Right cardiac atrium (tissue), 5 donors: ENCODE measurements at places on chromosomes 12 and 14. TPM values are rescaled to one million over a fixed set of nuclear protein-coding genes. Genes with fewer than 3 reads are reported as not detected.

The DBX2 gene
- 0.38 TPM for polyA plus RNA-seq

The SLC17A8 gene
- 0.02 TPM for polyA plus RNA-seq

The SYCP3 gene
- 0.05 TPM for polyA plus RNA-seq

The ALDH2 gene
- 284 TPM for polyA plus RNA-seq

The TBX5 gene
- polyA plus RNA-seq = 97.3 TPM

The CMKLR1 gene
- polyA plus RNA-seq = 1.6 TPM

The KRT72 gene
- polyA plus RNA-seq = not detected

The RPL10L gene
- not detected for polyA plus RNA-seq
